ENCODE measurements at places on chromosomes 1 and 21.

GRCh38 chr1:25467193-25467592 lies 36.5 kb downstream of the MACO1 start:
- DNase-seq = no peak

- DNase-seq = peak; percentile 20
These were observed at the start of gene NFIA for GRCh38 chr1:61082311-61083012. Gene NFIA, plus strand, starts transcription at chr1:61082561.

- DNase-seq = no peak
These were observed 19.6 kb upstream of the ACTRT2 start for GRCh38 chr1:3001471-3002348.

GRCh38 chr1:10980094-10980577 lies 32.3 kb upstream of the TARDBP start:
- DNase-seq = no peak

GRCh38 chr1:152112101-152112884 lies 3.0 kb downstream of the TCHH start:
- no peak for DNase-seq
